ENCODE measurements at places on chromosomes 5 and 9. TPM values are rescaled to one million over a fixed set of nuclear protein-coding genes. Genes with fewer than 3 reads are reported as not detected.

The ZFYVE16 gene
- total RNA-seq: 39.3 TPM

GRCh38 chr5:36033486-36033885 is 33.2 kb downstream of the UGT3A2 start:
- H3K4me3 ChIP-seq: no peak overlapping the region
- no peaks in the 10 kb centered on the region for H3K36me3 ChIP-seq
- H3K27me3 ChIP-seq: no peaks in the 10 kb centered on the region
- H3K4me1 ChIP-seq: no peaks in the 10 kb centered on the region

The ADRA1B gene
- total RNA-seq: 10.9 TPM

DNA sequence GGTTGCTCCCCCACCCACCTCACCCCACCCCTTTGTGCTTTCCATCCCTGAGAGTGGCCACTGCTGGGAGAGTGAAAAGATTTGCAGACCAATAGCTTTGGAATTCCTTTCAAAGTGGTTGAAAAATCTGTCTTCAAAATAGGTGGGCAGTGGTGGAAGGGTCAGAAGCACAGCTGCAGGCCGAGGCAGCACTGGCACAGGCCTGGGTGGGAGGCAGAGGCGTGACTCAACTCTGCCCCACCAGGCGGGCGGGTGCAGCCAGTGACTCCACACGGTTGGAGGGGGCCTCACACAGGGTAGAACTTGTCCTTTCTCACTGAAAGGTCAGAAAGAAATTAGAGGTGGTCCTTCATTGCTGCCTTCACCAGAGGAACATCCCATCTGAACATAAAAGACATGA is 214.9 kb upstream of the TBCA start:
- peaks cover 15% of the 10 kb centered on the region for H3K36me3 ChIP-seq
- H3K27ac ChIP-seq: no peak overlapping the region
- H3K27me3 ChIP-seq: no peaks in the 10 kb centered on the region
- DNase-seq: no peak
- no peaks in the 10 kb centered on the region for H3K4me1 ChIP-seq

DNA sequence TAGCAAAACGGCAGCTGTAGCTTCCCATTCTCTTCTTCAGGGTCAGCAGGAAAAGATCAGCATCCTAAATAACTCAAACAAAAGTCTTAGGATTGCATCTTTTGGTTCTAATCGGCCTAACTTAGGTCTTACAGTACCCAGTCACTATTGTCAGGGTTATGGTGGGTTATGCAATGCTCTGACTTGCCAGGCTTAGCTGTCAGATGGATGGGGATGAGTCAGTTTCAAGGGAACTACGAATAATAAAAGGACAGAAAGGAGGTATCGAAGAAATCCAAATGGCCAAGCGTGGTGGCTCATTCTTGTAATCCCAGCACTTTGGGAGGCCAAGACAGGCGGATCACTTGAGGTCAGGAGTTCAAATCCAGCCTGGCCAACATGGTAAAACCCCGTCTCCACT is 46.5 kb downstream of the PPP1R2B start:
- H3K4me3 ChIP-seq: no peak overlapping the region
- H3K27ac ChIP-seq: no peak overlapping the region
- no peaks in the 10 kb centered on the region for H3K4me1 ChIP-seq
- H3K36me3 ChIP-seq: no peaks in the 10 kb centered on the region
- DNase-seq: no peak

The IL9 gene
- not detected for total RNA-seq

DNA sequence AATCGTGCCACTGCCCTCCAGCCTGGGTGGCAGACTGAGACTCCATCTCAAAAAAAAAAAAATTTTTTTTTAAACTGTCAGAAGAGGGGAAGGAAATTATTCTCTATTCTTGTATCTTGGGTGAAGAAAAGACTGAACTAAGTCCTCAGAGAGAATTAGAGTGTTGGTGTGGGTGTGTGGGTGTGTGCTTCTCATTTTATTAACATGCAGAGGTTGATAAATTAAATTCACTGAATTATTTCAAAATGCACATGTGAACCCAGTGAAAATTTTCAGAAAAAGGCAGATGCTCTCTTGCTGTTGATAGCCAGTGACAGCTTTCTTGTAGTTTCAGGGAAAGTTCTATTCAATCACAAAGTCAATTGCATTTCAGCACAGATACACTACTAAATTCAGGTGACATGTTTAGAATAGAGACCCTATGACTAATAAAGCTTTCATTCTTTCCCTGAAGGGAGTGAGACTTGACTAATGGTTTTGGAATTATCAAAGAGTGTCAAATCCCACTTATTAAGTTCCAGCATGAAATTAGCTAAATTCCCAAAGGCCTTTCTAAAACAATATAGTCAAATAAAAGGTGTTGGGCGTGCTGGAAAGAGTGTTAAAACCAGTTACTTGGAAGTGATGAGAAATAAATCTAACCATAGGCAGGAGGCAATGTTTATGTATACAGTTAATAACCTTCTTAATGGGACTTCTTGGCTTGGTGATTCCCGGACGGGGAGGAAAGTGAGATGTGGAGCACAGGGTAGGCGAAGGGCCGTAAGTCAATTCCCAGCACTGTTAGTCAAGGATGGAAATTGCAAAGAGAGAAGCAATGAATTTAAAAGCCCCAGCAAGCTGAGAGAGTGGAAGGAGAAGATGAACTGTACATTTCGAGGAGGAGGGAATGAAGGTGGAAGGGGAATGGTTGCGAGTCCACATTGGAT is 103.2 kb upstream of the SPATA31D4 start:
- no peaks in the 10 kb centered on the region for H3K36me3 ChIP-seq
- no peaks in the 10 kb centered on the region for H3K27me3 ChIP-seq
- no peak overlapping the region for H3K4me3 ChIP-seq
- DNase-seq: no peak
- H3K4me1 ChIP-seq: peaks cover 27% of the 10 kb centered on the region

DNA sequence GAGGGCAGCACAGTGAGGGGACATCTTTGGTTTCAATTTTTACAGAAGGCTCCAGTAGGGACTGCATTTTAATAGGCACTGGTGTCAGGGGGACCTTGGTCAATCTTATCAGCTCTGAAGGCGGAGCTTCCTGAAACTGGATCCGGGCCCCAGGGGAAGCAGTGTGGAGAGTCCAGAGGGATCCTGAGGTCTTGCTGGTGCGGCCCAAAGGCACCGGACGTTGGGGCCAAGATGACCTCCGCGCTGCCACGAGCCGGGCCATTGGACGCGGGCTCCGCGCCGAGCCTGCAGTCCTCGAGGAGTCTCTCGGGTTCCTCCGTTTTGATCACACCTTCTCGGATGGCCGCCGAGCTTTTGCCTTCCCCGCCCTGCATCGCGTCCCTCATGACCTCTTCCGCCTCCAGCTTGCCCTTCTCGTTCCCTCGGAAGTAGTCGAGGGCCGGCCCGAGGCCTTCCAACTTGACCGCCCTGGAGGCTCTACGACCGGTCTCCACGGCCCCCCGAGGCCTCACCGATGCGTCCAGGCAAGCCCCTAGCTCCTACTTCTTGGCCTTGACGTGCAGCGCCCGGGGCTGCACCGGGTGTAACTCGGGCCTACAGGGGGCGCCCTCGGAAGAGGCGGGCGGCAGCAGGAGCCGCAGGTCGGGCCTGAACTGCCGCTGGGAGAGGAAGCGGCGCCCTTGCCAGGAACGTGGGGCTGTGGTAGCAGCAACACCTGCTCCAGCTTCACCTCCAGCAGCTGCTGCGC is 18.8 kb downstream of the C5orf52 start:
- DNase-seq: no peak
- H3K4me3 ChIP-seq: no peak overlapping the region
- no peaks in the 10 kb centered on the region for H3K36me3 ChIP-seq
- H3K27me3 ChIP-seq: no peaks in the 10 kb centered on the region
- no peaks in the 10 kb centered on the region for H3K4me1 ChIP-seq
- no peak overlapping the region for H3K27ac ChIP-seq

The SERF1A gene
- 5.3 TPM for total RNA-seq

The DAB2IP gene
- total RNA-seq: 56.3 TPM

DNA sequence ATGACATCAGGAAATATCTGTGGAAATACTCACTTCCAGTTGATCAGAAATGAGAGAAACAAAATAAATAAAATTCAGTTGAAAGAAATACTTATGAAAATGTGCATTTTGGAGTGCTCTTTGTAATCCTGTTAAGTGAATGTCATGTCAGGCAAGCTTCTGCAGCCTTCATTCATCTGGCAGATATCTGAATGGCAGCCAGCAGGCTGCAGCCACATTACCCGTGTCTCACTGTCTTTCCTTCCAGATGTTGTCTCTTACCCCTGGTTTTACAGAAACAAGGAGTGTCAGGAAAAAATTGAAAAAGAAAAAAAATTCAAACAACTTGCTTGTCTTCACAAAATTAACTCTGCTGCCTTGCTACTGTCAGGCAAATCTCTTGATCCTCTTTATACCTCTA is 445.0 kb upstream of the RIOK2 start:
- no peaks in the 10 kb centered on the region for H3K27me3 ChIP-seq
- no peaks in the 10 kb centered on the region for H3K36me3 ChIP-seq
- H3K4me1 ChIP-seq: no peaks in the 10 kb centered on the region
- no peak overlapping the region for H3K4me3 ChIP-seq
- no peak overlapping the region for H3K27ac ChIP-seq

The INSL6 gene
- total RNA-seq: not detected

DNA sequence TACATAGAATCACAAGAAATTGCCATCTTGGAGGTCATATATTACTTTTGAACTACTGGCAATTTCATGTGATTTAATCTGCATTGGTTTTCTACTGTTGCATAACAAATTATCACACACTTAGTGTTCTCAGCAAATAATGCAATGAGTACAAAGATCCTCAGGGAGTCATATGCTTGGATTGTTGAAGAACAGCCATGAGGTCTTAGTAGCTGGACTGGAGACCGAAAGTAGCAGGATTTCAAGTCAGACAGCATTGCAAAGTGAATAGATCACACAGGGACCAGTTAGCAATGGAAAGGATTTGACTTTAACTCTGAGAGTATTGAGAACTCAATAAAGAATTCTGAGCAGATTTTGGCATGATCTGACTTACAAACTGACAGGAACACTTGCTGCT is 32.2 kb upstream of the FRMD3 start:
- no peak overlapping the region for H3K4me3 ChIP-seq
- H3K4me1 ChIP-seq: no peaks in the 10 kb centered on the region
- peak; percentile 3 for DNase-seq
- H3K27ac ChIP-seq: no peak overlapping the region

GRCh38 chr5:135357685-135358084 is 41.3 kb downstream of the MACROH2A1 start:
- H3K27ac ChIP-seq: no peak overlapping the region
- no peaks in the 10 kb centered on the region for H3K4me1 ChIP-seq
- DNase-seq: no peak

GRCh38 chr9:137039611-137040366 is 6.2 kb downstream of the NPDC1 start:
- H3K36me3 ChIP-seq: peaks cover 20% of the 10 kb centered on the region
- no peak overlapping the region for H3K27ac ChIP-seq
- peaks cover 2% of the 10 kb centered on the region for H3K4me1 ChIP-seq
- no peak for DNase-seq
- no peak overlapping the region for H3K4me3 ChIP-seq

The CDX1 gene
- total RNA-seq: not detected

DNA sequence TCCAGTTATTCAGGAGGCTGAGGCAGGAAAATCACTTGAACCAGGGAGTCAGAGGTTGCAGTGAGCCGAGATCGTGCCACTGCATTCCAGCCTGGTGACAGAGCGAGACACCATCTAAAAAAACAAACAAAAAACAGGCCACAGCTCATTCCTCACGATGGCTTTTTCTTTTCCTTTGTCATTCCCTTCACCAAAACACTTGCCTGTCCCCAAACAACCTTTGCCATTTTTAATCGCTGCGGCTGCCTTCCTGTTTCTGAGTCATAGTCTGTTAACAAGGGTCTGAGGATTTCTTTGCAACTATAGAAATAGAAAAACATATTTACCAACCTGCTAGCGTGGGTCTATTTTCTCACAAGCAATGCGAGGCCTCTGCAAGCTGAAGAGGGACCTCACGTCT is 123.0 kb upstream of the FSTL4 start:
- H3K27ac ChIP-seq: no peak overlapping the region
- peaks cover 23% of the 10 kb centered on the region for H3K27me3 ChIP-seq
- no peak overlapping the region for H3K4me3 ChIP-seq
- peak; percentile 38 for DNase-seq

The IL31RA gene
- total RNA-seq: 2.4 TPM

GRCh38 chr5:10486511-10487344 is 45.0 kb downstream of the ROPN1L start:
- H3K4me1 ChIP-seq: no peaks in the 10 kb centered on the region
- no peak overlapping the region for H3K27ac ChIP-seq
- H3K27me3 ChIP-seq: peaks cover 43% of the 10 kb centered on the region
- DNase-seq: no peak

GRCh38 chr9:114004221-114004716 is 73.8 kb downstream of the AMBP start:
- H3K27me3 ChIP-seq: no peaks in the 10 kb centered on the region
- H3K36me3 ChIP-seq: peaks cover 4% of the 10 kb centered on the region
- no peak overlapping the region for H3K27ac ChIP-seq
- H3K4me1 ChIP-seq: no peaks in the 10 kb centered on the region
- DNase-seq: no peak

- no peak for DNase-seq
- peaks cover 18% of the 10 kb centered on the region for H3K36me3 ChIP-seq
- no peaks in the 10 kb centered on the region for H3K27me3 ChIP-seq
- H3K4me1 ChIP-seq: no peaks in the 10 kb centered on the region
Observed at GRCh38 chr5:14441641-14442040, 140.0 kb upstream of the OTULINL start.

GRCh38 chr9:13759551-13759950 is 480.1 kb upstream of the MPDZ start:
- H3K27ac ChIP-seq: no peak overlapping the region
- peaks cover 18% of the 10 kb centered on the region for H3K27me3 ChIP-seq
- no peaks in the 10 kb centered on the region for H3K36me3 ChIP-seq
- H3K4me1 ChIP-seq: no peaks in the 10 kb centered on the region
- no peak for DNase-seq
- H3K4me3 ChIP-seq: no peak overlapping the region

DNA sequence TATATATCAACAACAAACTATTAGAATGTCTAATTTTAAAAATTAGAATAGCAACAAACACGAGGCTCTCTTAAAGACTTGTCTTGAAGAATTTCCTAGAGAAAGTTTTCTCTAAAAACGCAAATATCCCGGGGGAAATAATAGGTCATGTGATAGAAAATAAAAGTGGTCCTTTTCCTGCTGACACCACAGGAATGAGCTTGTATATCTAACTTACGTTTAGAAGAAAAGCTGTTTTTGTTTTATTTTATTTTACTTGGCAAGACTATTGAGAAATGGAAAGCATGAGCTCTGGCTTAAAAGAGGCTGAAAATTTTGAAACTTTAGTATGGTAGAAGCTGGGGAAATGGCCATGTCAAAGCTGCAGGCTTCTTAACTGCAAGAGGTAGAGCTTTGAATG is 465.0 kb downstream of the AGTPBP1 start:
- H3K27ac ChIP-seq: no peak overlapping the region
- no peaks in the 10 kb centered on the region for H3K4me1 ChIP-seq
- peaks cover 30% of the 10 kb centered on the region for H3K27me3 ChIP-seq
- H3K36me3 ChIP-seq: no peaks in the 10 kb centered on the region

- no peaks in the 10 kb centered on the region for H3K4me1 ChIP-seq
- H3K27me3 ChIP-seq: peaks cover 14% of the 10 kb centered on the region
- no peak for DNase-seq
- H3K4me3 ChIP-seq: no peak overlapping the region
- H3K36me3 ChIP-seq: no peaks in the 10 kb centered on the region
Observed at GRCh38 chr9:108663422-108663821, 192.4 kb downstream of the ACTL7B start.

- DNase-seq: no peak
- H3K4me3 ChIP-seq: no peak overlapping the region
- H3K36me3 ChIP-seq: no peaks in the 10 kb centered on the region
- no peaks in the 10 kb centered on the region for H3K4me1 ChIP-seq
- H3K27ac ChIP-seq: no peak overlapping the region
- no peaks in the 10 kb centered on the region for H3K27me3 ChIP-seq
Observed at GRCh38 chr5:28012538-28012937, 974.2 kb upstream of the CDH9 start.

The OR1L6 gene
- not detected for total RNA-seq

Measured in Calu3 (cell line).